ENCODE measurements at places on chromosomes 12 and 14.
A peak's percentile ranks its signal among the peaks of the same experiment; 100 is the strongest.

GRCh38 chr14:96466918-96467317 is 35.3 kb upstream of the PAPOLA start:
- DNase-seq, result no peak

GRCh38 chr12:123529686-123530085 is 3.8 kb downstream of the RILPL1 start:
- no peak for DNase-seq

GRCh38 chr12:113161415-113162016 is 12.0 kb downstream of the CFAP73 start:
- DNase-seq, result peak; percentile 58

DNA sequence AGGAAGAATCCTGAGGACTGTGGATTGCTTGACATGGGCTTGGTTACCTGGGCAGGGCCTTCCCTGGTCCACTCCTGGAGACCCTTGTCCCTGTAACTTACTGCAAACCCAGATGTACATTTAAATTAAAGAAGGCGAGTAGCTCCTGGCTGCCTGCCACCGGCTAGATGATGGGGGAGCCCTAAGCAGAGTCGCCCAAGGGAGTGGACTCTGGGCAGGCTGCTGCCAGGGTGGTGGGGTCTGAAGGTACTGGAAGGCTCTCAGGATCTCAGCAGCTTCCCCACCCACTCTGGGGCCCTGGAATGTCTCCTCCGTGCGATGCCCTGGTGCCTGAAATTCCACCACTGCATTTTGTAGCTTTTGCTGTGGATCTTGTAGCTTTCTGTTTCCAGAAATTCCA is 74.7 kb downstream of the FBXL14 start:
- peak; percentile 38 for DNase-seq

GRCh38 chr12:104258476-104259067 is 43.0 kb downstream of the TXNRD1 start:
- DNase-seq, result peak; percentile 30

- no peak for DNase-seq
These were observed 92.1 kb downstream of the LRRC74A start for GRCh38 chr14:76918256-76918781.

- no peak for DNase-seq
These were observed 158.3 kb downstream of the ADGRD1 start for GRCh38 chr12:131112021-131112420.

GRCh38 chr14:39740454-39740853 is 308.2 kb upstream of the FBXO33 start:
- no peak for DNase-seq

GRCh38 chr12:20044351-20044750 is 324.0 kb upstream of the PDE3A start:
- DNase-seq, result no peak

GRCh38 chr12:51087818-51088217 is 4.4 kb upstream of the CSRNP2 start:
- DNase-seq, result no peak

Data from cardiac muscle cell (in vitro differentiated cells and primary cell).